ENCODE measurements at places on chromosomes 6 and 20. TPM values are rescaled to one million over a fixed set of nuclear protein-coding genes. Genes with fewer than 3 reads are reported as not detected.

IYD gene
- total RNA-seq, result not detected

F13A1 gene
- 58.4 TPM for total RNA-seq

SLC24A3 gene
- 12.3 TPM for total RNA-seq

CYP21A2 gene
- total RNA-seq, result 9.3 TPM

DPPA5 gene
- not detected for total RNA-seq

DYNLT2 gene
- total RNA-seq, result 3.2 TPM

TMC2 gene
- not detected for total RNA-seq

HLA-DRB1 gene
- 25.5 TPM for total RNA-seq

SRMS gene
- not detected for total RNA-seq

PTPRT gene
- total RNA-seq, result not detected

ARMC12 gene
- total RNA-seq, result not detected

SLCO4A1 gene
- total RNA-seq, result 45.9 TPM

FOXC1 gene
- 9.8 TPM for total RNA-seq

PLN gene
- total RNA-seq, result 33.9 TPM

UBE2J1 gene
- total RNA-seq, result 23.8 TPM

ZNF512B gene
- 10.3 TPM for total RNA-seq

GNRH2 gene
- not detected for total RNA-seq

OXT gene
- total RNA-seq, result not detected

ZC2HC1B gene
- total RNA-seq, result not detected

DEFB112 gene
- total RNA-seq, result not detected

SCRT2 gene
- total RNA-seq, result not detected

GSTA1 gene
- total RNA-seq, result 1.7 TPM

KCNB1 gene
- 2.0 TPM for total RNA-seq

PPIL6 gene
- total RNA-seq, result 3.9 TPM

PRPF6 gene
- 50.6 TPM for total RNA-seq

ATG5 gene
- total RNA-seq, result 37.1 TPM

E2F1 gene
- total RNA-seq, result 0.49 TPM
